ENCODE measurements at places on chromosomes 3 and 15.

GRCh38 chr3:145191543-145191942 lies 969.4 kb downstream of the PLOD2 start:
- DNase-seq = no peak

DNA sequence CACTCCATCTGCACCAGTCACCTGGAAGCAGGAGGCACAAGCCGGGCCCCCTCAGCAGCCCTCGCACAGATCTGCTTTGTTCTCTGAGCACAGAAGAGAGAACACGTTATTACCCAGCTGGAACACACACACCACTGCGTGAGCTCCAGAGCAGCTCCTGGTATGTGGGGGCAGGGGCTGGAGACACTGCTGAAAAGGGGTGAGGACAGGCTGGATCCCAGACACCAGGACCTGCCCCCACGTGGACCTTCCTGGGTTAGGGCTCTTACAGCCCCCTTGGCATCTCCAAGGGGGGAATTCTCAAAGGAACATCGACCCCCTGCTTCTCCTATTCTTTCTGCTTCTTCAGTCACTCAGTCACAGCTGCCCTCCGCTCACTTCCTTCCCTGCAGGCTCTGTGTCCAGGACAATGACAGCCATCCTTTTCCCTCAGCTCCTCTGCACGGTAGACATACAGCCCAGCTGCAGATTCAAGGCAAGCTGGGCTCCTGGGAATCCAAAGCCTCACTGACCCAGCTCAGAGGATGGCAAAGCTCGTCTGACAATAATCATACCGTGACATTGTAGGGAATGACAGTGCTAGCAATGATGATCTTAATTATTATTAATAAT lies 33.7 kb downstream of the PRR20G start:
- DNase-seq = no peak

- DNase-seq = no peak
Observed at GRCh38 chr15:33292717-33293307, 18.0 kb upstream of the RYR3 start.

DNA sequence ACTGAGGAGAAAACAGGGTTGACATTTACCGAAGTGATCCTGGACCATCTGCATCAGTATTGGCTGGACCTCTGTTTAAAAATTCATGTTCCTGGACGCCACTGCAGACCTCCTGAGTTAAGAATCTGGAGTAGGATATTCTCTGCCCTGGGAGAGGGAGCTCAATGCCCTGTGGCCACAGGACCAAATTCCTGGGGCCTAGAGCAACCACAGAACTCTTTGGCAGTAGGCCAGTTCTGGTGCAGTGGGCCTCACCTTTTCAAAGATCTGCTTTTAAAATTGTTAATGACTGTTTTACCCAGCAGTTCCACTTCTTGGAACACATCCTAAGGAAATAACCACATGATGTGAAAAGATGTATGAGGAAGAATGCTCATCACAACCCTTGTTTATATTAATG lies 133.3 kb upstream of the ADPGK start:
- no peak for DNase-seq

DNA sequence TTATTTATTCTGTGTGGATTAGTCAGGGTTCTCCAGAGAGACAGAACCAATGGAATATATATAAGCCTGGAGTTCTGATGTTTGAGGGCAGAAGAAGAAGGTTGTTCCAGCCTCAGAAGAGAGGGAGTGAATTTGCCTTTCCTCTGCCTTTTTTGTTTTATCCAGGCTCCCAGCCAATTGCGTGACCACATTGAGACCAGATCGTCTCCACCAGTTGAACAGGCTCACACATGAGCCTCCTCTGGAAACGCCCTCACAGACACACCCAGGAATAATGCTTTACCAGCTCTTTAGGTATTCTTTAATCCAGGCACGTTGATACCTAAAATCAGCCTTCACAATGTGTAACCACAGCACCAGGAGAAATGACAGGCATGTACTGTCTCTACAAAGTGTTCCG lies 923.1 kb downstream of the TBL1XR1 start:
- no peak for DNase-seq

DNA sequence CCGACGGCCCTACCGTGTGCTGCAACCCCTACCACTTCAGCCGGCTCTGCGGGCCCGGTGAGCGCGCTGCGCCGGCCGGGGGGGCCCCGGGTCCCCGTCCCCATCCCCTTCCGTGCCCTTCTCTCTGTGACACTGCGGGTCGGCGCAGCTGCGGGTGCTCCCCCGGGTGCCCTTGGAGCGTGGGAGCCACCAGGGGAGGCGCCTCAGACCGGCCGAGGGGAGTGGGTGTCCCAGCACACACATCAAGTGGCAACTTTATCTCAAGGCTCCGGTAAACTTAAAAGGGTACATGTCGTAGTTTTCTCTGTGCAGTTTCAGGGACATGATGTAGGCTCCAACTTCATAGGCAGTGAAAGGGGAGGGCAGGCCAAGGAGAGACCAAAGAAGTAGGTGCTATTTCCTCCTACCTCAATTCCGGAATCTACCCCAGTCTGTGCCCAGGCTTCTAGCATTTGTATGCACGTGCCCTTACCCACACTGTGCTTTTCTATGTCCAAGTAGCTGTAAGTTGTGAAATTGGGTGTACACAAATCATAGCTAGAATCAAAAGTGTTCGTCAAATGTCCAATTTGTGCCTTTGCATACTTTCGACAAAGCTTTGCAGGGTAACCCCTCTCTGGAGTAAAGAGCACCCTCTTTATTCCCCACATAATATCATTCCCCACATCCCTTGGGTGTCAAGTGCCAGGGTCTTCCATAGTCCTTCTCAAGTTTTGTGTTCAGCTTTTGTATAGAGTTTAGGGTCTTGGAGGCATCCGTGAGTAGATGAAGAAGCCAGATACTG lies 2.2 kb downstream of the SMAD6 start:
- no peak for DNase-seq

GRCh38 chr3:190286014-190286413 lies 36.2 kb downstream of the CLDN1 start:
- DNase-seq = no peak

GRCh38 chr15:61639491-61639890 lies 410.4 kb upstream of the RORA start:
- no peak for DNase-seq

DNA sequence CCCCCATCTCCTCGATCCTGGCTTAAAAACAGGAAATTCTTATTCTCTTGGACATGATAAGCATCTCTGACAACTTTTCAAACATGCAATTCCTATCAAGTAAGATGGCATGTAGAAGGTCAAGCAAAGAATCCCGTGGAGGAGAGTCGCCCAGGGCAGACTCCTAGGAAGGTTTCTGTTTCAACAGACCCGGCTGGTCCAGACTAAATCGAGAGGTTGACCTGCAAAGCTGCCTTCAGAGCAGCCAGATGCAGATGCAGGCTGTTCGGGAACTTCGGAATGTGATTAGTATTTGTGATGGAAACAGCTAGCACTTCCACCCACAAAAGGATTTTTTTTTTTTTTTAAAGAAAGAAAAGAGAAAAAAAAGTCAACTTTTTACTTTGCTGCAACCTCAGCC lies 216.8 kb downstream of the NR1D2 start:
- no peak for DNase-seq

DNA sequence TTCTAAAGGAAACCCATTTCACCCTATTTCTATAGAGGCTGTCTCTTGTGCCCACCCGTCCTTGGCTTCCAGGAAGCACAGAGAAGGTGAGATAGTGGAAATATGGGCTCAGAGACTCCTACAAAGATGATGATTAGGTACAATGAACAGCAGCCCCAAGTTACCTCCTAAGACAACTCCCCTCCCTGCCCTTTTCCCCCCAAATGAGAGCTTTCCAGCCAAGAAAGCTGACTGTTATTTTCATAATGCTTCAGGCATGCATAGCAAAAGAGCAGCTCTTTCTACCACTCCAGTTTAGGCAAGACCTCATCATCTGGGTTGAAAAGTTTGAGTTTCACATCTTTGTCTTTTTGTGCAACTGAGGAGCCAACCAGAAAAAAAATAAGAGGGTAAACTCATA lies 248.8 kb upstream of the ADAMTS9 start:
- no peak for DNase-seq

GRCh38 chr3:141828890-141829289 lies 47.6 kb upstream of the ATP1B3 start:
- no peak for DNase-seq

DNA sequence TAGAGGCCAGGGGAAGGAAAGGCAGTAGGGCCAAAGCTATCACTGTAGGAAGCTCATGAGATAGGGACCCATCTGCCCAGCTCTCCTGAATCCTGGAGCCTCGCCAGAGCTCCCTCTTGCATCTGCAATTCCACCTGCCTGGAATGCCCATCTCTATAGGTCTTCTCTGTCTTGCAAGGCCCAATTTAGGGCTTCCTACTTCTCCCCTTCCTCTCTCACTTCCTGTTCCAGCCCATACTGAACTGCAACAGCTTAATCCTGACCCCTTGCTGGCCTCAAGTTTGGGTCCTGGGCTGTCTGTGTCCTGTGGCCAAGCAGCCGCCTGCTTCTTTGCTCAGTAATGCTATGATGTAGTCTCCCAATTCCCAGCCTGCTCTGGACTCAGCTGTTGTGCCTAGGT lies 3.6 kb upstream of the PTPN23 start:
- no peak for DNase-seq

DNA sequence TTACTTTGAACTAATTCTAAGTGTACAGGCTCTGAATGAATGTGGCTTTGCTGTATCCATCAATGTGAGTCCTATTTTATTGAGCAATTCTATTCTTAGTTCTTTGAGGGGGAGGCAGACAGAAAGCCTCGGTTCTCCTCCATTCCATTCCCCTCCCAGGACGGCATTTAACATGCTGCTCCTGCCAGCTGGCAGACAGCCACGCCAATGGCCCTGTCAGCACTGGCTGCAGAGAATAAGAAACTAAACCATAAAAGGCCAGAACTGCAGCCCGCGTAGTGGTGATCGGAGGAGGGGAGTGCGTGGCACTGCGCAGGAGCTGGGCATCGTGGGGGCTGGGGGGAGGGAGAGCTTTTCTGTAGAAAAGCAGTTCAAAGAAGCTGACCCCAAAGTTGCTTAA lies 76.0 kb upstream of the HACD2 start:
- no peak for DNase-seq

GRCh38 chr3:72663429-72663828 lies 184.8 kb downstream of the SHQ1 start:
- DNase-seq = no peak

DNA sequence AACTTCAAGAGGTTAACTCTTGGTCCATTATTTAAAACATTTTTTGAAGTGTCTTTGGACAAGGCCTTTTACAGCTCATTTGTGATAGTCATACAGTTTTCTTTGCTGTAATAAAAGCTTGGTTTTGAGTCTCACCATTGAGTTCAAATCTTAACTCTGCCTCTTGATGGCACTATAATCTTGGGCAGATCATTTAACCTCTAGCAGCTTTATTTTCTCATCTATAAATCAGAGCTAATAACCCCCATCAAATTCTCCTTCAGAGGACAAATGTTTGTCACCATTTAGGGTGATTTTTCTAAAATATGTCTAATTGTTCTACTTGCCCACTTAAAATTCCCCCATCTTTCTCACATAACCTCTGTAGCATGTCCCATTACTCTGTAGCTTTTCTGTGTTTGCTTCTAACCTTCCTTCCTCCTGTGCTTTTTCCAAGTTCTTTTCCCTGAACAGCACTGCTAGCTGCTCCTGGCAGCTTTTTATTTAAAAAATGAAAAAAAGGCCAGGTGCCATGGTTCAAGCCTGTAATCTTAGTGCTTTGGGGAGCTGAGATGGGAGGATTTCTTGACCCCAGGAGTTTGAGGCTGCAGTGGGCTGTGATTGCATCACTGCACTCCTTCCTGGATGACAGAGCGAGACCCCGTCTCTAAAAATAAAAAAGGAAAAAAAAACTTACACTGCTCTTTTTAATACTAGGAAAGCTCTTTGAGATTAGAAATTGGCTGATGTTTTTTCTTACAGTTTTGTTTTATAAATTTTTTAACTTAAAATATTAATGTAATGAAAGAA lies 28.5 kb downstream of the UBE2E1 start:
- no peak for DNase-seq

DNA sequence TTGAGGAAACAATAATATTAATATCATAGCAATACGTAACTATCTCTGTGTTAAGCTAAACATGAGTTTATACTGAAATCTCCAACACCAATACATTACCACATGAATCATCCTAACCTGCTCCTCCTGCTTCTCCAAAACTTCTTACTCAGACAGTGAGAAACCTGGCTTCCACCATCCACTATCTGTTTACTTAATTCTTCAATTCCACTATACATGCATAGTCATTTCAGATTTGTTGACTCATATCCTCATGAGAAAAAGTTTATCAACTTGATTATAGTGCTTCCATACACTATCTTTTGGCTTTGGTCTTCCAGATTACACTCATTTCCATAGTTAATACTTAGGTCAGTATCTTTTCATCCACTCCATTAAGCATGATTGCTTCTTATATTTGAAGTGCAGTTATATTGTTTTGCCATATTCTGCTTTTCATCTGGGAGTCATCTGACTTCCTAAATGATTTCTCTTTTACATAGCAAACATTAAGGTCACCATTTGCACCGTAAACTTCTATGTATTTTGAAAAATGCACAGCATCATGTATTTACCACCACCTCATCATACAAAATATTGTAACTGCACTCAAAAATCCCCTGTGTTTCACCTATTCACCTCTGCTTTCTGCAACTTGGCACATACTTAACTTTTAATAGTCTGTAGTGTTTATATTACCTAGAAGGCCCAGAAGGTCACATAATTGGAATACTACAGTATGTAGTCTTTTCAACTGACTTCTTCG lies 970.6 kb downstream of the DIPK2A start:
- no peak for DNase-seq

GRCh38 chr3:194247350-194247740 lies 103.8 kb downstream of the CPN2 start:
- DNase-seq = no peak

DNA sequence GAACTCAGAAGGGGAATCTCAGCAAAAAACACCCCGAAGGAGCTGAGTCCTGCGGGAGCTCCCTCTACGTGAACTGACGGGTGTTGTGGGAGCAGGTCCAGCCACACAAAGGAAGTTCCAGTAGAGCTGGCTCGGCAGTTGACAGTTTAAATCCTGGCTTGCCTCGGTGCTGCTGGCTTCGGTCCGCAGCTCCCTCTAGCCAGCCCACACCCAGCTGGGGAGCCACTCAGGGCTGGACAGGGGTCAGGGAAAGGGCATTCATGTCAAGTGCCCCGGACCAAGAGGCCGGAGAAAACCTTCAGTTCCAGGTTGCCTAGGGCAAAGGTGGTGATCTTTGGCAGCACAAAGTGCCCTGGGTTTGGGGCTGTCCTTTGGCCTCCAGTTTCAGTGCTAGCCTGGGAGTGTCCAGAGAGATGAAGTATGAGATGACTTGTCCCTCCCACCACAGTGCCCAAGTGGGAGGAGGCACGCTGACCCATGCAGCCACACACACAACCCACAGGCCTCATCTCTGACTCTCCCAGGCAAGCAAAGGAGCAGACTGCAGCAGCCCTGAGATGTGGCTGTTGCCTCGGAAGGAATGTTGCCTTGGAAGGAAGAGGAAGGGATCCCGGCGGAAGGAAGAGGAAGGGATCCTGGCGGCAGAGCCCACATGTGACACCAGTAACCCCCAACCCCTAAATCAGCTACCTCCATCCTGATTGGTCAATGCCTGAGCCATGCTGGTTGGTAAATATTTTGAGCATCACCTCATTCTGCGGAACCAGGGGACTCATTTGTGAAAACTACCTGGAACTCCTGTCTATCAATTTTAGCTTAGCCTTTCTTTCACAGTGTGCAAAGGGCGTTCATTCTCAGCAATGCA lies 13.9 kb upstream of the ANPEP start:
- DNase-seq = no peak
